Subcutaneous preadipocyte (primary cell): ENCODE measurements at places on chromosomes 16 and 17. TPM values are rescaled to one million over a fixed set of nuclear protein-coding genes. Genes with fewer than 3 reads are reported as not detected.

GSPT1 gene
- 118 and 173 TPM in 2 replicates for total RNA-seq

NTN1 gene
- 0.20 and 0.37 TPM in 2 replicates for total RNA-seq

PRR35 gene
- total RNA-seq, result not detected in 2 replicates

MYBBP1A gene
- total RNA-seq, result 87.5 and 108 TPM in 2 replicates

HEATR9 gene
- total RNA-seq, result not detected in 2 replicates

PRR11 gene
- total RNA-seq, result 23.9 and 49.2 TPM in 2 replicates

INCA1 gene
- total RNA-seq, result 0.37 TPM in 1 of 2 replicates, not detected in the other

LITAFD gene
- total RNA-seq, result not detected in 2 replicates

DDX28 gene
- 14.7 and 19.0 TPM in 2 replicates for total RNA-seq

SULT1A4 gene
- 2.0 and 4.0 TPM in 2 replicates for total RNA-seq

SSTR5 gene
- total RNA-seq, result not detected in 2 replicates

RCVRN gene
- under 0.01 TPM in 1 of 2 replicates, not detected in the other for total RNA-seq

TSPOAP1 gene
- under 0.01 TPM in 1 of 2 replicates, not detected in the other for total RNA-seq

TMEM235 gene
- total RNA-seq, result not detected in 2 replicates

KRTAP1-5 gene
- total RNA-seq, result 1.1 and 1.6 TPM in 2 replicates

CEMP1 gene
- total RNA-seq, result 0.20 TPM in 1 of 2 replicates, not detected in the other

PTGES3L gene
- total RNA-seq, result not detected in 2 replicates

SCGB1C2 gene
- not detected in 2 replicates for total RNA-seq
